ENCODE measurements at places on chromosomes 7 and 10. TPM values are rescaled to one million over a fixed set of nuclear protein-coding genes. Genes with fewer than 3 reads are reported as not detected.

The SLC26A3 gene
- not detected for total RNA-seq

The ELMO1 gene
- 19.2 TPM for total RNA-seq

The CYP51A1 gene
- total RNA-seq: 219 TPM

The WEE2 gene
- total RNA-seq: 0.27 TPM

The CCL24 gene
- total RNA-seq: not detected

The PRSS37 gene
- not detected for total RNA-seq

The PLA2G12B gene
- total RNA-seq: not detected

GRCh38 chr10:24556126-24556749, 167.4 kb downstream of the ARHGAP21 start:
- DNase-seq: no peak

DNA sequence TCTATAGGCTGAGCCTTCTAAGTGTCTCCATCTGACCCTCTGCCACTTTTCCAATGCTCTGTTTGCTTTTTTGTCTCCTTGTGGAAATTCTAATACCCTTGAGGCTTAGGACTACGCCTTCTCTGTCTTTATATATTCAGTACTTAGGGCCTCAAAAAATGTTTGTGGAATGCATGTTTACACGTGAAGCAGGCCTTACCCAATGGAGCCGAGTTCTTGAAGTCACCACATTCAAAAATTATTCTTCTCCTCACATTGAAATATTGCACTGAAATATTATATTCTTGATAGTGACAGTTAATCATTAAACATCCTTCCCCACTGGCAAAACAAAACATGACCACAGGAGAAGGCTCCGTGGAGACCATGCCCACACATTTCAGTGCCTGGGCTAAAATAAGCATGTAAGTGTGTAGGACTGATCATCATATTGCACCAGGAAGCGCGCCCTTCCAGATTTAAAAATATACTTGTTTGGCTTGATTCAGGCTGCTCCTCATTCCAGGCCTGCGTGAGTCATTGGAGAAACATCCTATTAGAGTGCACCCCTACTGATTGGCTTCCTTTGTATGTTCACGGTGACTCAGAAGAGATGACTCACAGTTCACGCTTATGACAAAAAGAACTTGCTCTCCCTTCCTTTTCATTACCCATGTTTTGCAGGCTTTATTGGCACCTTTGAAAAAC, 307.4 kb upstream of the AOAH start:
- DNase-seq: peak; percentile 56

GRCh38 chr10:14562218-14563075, 212.2 kb downstream of the FAM107B start:
- no peak for DNase-seq

- DNase-seq: no peak
Measured at GRCh38 chr7:102897856-102898531, 14.8 kb upstream of the LRRC17 start.

DNA sequence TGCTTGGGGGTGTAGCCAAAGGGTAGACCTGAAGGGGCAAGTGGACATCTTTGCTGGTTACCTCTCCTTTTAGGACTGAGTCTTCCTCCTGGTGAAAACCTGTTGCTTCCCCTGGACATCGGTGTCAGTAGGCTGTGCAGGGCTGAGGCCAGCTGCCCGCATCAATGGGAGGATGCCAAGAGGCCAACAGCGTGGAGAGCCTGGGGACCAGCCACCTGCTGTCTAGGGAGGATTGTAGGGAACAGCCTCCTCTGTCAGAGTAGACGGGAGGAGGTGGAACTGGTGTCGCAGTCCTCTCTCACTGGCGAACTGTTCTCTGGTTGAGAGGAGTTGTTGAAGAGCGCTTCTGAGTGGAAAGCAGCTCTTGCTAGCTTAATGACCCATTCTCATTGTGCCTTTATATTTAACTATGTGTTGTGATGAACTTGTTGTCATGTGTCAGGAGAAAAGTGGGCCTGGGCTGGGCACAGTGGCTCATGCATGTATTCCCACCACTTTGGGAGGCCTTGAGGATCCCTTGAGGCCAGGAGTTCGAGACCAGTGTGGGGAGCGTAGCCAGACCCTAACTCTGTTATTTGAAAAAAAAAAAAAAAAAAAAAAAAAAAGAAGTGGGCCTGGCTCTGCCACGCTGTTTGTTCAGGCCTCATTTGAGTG, 1.8 kb downstream of the SUFU start:
- DNase-seq: no peak

GRCh38 chr7:149625340-149625946, 127.8 kb upstream of the ZNF746 start:
- DNase-seq: peak; percentile 61

- no peak for DNase-seq
Measured at GRCh38 chr10:86224354-86225102, 142.1 kb downstream of the GRID1 start.

- no peak for DNase-seq
Measured at GRCh38 chr7:144384555-144385245, 18.8 kb downstream of the NOBOX start.

DNA sequence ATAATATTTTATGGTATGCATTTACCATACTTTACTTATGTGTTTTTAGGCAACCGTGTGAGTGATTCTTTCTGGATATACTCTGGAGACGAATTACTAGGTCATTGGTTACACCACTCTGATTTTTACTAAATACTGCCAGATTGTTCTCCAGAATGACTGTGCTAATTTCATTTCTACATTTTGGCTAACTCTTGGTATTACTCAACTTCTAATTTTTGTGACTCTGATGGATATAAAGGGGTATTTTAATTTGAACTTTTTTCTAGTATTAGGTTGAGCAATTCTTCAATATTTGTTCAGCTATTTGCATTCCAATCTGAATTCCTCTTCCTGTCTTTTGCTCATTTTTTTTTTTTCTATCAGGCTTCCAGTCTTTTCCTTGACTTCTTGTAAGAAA, 223.6 kb downstream of the MDFIC start:
- DNase-seq: no peak

DNA sequence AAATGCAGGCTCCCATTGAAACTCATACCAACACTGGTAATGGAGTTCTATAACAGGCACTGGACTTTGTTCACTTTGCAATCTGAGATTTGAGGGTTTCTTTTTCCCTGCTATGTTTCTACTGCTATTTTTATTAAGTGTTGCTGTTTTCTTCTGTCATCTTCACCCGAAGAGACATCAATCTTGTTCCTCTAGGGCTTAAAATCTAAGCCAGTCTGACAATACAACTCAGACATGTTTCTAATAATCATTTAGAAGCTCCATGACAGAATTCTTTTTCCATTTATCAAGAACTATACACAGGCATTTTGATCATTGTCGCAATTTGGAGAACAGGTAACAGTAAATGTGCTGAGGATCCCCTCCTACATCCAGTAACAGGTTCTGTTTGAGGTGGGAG, 98.5 kb upstream of the GNAI1 start:
- DNase-seq: no peak

- DNase-seq: no peak
Measured at GRCh38 chr7:67890316-67890715, 893.7 kb downstream of the TYW1 start.

DNA sequence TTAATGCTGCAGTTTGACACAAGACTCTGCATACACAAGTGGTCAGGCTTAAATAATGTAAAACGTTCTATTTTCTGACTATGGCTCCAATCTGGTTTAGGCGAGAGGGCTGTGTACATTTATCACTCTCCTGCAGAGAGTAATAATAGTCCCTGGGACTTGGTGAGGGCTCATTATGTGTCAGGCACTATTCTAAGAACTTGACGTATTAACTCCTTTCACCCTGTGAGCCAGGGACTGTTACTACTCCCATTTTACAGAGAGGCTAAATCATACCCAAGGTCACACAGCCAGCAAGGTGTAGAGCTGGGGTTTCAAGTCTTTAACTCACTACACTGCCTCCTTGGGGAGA, 187.2 kb upstream of the LYZL2 start:
- DNase-seq: no peak

GRCh38 chr10:12966067-12966466, 35.4 kb downstream of the CCDC3 start:
- no peak for DNase-seq

DNA sequence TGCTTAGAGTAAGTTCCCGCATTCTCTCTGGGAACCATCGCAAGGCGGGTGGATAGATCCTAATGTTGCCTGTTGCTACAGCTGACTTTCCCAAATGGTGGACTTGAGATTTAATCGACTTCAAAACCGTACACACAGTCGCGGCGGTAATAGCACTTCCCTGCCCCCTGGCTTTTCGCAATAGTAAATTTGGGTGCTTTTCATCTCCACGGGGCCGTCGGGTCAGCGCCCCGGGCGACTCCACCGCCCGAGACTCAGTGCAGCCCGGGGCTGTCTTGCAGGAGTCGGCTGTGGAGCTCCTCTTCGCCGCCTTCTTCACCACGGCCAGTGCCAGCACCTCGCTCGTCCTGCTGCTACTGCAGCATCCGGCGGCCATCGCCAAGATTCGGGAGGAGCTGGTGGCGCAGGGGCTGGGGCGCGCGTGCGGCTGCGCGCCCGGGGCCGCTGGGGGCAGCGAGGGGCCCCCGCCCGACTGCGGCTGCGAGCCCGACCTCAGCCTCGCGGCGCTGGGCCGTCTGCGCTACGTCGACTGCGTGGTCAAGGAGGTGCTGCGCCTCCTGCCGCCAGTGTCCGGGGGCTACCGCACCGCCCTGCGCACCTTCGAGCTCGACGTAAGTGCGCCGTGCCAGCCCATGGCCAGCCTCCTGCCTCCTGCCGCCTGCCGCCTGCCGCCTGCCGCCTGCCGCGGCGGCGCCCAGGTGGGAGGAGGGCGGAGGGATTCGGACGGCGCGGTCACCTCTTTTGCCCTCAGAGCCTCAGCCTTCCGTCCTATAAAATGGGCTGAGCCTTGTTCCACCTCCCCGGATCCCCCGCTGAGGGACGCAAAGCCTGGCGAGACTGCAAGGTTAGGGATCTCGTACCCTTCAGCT, 5.3 kb downstream of the CYP26C1 start:
- no peak for DNase-seq

DNA sequence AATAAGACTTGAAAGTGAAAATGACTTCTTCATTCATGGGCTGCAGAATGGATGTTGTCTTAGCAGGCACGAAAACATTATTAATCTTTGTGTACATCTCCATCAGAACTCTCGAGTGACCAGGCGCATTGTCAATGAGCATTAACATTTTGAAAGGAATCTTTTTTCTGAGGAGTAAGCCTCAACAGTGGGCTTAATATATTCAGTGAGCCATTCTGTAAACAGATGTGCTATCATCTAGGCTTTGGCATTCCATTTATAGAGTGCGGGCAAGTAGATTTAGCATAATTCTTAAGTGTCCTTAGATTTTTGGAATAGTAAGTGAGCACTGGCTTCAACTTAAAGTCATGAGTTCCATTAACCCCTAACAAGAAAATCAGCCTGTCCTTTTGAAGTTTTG, 33.1 kb downstream of the PTTG1IP2 start:
- no peak for DNase-seq

DNA sequence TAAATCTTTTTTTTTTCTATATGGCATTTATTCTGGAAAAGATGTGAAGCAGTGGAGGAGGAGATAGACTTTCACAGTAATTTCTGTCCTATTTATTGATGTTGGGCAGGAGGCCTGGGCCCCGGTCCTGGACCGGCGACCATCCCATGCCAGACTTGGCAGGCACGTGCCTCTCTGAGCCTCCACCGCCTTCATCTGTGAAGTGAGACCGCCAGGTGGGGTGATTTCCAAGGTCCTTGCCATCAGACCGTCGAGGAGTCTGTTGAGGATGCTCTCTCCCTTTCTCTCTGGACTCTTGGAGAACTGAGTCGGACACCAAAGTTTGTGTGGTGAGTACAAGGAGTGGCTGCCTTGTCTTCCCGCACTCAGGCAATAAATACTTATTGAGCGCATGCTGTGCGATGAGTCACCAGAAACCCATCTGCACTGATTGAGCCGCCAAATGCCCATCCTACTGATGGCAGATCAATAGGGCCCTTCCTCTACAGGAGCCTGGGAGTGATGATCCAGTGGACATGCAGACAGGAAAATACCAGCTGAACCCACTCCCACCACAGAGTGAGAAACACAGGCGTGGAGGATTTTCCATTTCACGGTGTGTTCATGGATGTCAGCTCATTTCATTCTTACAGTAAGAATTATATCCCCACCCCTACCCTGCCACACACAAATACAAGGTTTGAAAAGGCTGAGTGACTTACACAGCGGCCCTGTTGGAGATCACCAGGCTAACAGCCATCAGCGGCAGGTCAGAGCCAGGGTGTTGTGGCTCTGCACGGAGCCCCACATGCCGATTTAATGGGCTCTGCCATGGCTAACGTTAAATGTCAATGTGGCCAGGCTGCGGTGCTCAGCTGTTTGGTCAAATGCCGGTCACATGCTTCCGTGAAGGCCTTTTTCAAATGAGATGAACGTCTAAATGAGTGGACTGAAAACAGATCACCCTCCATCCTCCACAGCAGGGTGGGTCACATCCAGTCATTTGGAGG, 11.5 kb upstream of the PRKAG2 start:
- DNase-seq: no peak

DNA sequence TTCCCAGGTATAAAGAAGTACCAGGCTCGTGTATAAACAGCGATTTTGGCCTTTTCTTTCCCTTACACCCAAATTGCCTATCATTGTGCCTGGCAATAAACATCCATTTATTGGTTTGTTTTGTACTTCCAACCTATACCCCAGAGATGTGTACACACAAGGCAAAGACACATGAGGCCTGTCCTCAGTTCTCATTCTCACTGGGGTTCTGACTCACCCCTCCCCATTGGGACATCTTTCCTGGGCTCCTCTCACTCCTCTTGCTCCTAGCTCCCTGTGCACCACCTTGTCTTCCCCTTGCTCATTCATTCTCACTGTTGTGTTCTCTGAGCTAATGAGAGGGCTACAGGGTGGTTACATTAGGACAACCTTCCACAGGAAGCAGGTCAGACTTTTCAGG, 240.7 kb downstream of the ANK3 start:
- no peak for DNase-seq

DNA sequence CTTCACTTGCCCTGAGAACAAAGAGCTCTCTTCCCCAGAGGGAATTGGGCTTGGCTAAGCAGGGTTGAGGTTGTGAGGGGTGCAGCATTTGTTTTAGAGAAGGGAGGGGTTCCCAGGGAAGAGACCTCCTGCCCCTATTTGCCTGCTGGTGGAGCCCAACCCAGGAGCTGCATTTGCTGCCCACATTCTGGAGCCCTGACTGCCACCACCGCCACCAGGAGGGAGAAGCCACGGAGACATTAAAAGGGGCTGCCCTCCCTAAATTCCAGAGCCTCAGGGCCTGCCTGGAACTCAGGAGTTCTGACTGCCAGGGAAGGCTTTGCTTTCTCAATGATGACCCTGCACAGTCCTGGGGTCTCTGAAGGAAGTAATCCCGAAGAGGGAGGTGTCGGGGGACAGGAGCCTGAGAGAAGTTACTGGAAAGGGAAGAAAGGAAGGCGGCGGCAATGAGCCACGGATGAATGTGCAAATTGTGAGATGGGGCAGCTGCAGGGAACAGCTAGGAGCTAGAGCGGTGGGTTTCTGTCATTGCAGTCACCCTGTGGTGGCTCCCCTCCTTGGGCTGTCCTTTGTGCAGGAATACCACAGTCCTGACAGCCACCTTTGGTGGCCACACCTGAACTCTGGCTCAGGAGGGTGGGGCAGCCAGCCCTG, 51.3 kb downstream of the NEURL1 start:
- DNase-seq: no peak

- DNase-seq: no peak
Measured at GRCh38 chr10:34721208-34721840, 93.8 kb downstream of the PARD3 start.

Measured in ovary (tissue), 10 donors.